ENCODE measurements at places on chromosomes 13 and 19. TPM values are rescaled to one million over a fixed set of nuclear protein-coding genes. Genes with fewer than 3 reads are reported as not detected.

DNA sequence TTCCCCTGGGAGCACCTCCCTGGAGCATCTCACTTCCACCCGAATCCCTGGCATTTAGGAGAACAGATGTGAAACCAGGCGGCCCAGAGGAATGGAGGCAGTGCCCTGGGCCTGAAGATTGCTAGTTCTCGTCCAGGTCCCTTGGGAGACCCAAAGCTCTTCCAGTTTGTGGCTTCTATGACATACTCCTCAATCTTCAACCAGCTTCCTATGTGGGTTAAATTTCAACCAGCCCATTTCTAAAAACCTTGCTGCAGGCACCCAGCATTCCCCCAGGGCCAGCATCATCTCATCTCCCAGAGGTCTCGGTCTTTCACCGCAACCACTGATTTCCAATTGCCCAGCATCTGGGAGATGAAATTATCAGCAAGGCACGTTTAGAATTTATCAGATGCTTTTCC, 46.0 kb upstream of the STK24 start:
- DNase-seq, result no peak

Gene MAST1
- total RNA-seq, result 0.36 TPM

GRCh38 chr19:46614114-46614722, 10.7 kb downstream of the PTGIR start:
- DNase-seq, result peak; percentile 86

Gene SMIM24
- total RNA-seq, result not detected

DNA sequence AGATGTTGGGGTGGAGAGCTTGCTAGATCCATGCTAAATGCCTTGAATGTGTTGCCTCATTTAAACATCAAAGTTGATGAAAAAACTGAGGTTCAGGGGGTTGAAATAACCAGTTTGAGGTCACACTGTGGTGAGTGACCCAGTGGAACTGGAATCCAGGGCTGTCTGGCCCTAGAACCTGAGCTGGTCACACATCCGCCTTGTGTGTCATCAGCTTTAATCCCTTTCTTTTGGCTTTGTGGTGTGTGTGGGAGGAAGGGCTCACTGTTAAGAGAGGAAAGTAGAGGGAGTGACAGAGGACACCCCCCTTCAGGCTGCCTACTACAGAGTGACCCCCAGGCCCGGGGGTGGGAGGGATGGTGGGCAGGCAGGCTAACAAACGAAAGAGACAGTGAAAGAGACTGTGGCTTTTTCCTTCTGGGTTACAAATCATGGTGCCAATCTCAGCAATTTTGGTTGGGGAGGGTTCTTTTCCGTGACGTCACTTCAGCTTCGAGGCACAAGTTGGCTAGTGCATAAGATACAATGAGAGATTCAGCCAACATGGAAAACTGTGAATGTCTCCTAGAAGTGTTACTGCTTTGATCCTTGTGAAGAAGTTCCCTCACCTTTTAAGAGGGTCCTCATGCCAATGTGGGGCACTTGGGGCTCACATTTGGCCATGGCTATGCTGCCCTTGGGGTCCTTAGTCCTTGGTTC, 164.9 kb downstream of the DLEU7 start:
- no peak for DNase-seq

Gene POSTN
- 69.5 TPM for total RNA-seq

- DNase-seq, result peak; percentile 76
These were observed 81.2 kb downstream of the COL4A2 start for GRCh38 chr13:110388108-110388943.

- no peak for DNase-seq
These were observed 57.1 kb upstream of the HTR2A start for GRCh38 chr13:46953941-46954340.

Gene TGFBR3L
- total RNA-seq, result 2.2 TPM

DNA sequence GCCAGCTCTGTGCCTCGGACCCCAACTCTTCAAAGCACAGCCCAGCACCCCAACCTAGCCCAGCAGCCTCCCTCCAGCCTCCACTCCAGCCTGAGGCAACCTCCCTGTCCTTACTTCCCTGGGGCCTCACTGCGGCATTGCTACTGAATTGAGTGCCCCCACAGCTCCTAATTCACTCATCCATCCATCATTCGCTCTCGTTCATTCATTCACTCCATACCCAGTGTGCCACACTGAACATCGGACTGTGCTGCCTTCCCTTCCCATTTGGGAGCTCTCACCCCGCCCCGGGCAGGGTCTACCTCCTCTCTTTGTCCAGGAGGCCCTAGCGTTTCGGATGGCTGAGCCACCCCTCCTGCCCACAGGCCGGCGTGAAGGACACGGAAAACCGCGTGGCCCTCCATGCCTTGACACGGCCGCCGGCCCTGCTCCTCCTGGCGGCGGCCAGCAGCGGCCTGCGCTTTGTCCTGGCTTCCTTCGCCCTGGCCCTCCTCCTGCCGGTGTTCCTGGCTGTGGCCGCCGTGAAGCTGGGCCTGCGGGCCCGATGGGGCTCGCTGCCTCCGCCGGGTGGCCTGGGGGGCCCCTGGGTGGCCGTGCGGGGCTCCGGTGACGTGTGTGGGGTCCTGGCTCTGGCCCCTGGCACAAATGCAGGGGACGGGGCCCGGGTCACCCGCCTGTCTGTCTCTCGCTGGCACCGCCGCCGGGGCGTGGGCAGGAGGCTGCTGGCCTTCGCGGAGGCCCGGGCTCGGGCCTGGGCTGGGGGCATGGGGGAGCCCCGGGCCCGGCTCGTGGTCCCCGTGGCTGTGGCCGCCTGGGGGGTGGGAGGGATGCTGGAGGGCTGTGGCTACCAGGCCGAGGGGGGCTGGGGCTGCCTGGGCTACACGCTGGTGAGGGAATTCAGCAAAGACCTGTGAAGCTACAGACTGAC, 1.3 kb downstream of the NAT14 start:
- peak; percentile 47 for DNase-seq
